ENCODE measurements at places on chromosomes 13 and 19. TPM values are rescaled to one million over a fixed set of nuclear protein-coding genes. Genes with fewer than 3 reads are reported as not detected.

GRCh38 chr19:40524133-40524549 is 52.5 kb upstream of the SHKBP1 start:
- no peak for DNase-seq

The CRB3 gene
- total RNA-seq = 63.0 TPM

- DNase-seq = no peak
These were observed at the start of gene NUMBL for GRCh38 chr19:40690050-40690692. TSS of gene NUMBL (minus strand) at chr19:40690651. CDS start at chr19:40690483, 168 bp downstream.

GRCh38 chr19:57192077-57192420 is 749 bp downstream of the ZNF264 start:
- DNase-seq = no peak
